Lung (tissue), 17 donors: ENCODE measurements at places on chromosomes 2 and 18.
A peak's percentile ranks its signal among the peaks of the same experiment; 100 is the strongest.

DNA sequence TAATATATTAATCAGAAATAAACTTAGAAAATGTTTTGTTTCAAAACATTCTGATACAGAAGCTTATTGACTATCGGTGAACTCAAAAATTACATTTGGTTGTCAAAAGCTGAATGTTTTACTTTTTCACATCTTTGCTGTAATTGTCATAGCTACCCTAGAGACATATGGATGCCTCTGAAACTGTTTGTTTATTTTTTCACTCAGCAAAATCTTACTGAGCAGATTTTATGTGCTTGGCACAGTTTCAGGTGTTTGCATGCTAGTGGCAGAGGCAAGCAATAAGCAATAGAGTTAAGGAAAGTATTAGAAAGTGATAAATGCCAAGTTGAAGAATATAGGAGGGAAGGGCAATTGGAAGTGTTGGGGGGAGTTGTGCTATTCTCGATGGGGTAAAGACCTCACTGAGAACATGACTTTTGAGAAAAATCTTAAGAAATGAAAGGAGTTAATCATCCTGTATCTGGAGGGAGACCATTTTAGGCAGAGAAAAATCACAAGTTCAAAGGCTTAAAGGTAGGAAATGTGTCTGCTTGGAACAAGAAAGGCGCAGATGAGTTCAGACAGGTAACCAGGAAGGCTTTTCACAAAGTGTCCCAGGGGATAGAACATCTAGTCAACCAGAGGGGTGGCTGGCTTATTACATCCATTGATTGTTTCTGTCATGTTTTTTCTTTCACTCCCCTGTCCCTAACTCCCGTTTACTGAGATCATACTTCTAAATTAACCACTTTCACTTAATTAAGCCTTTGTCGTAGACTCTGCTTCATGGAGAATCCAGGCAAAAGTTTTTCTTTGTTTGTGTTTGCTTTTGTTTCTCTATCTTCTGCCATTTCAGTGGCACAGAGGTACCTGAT is 27.2 kb upstream of the COBLL1 start:
- no peak for DNase-seq

GRCh38 chr2:14231391-14231898 is 401.1 kb upstream of the LRATD1 start:
- no peak for DNase-seq

GRCh38 chr2:118817469-118817868 is 30.0 kb downstream of the EN1 start:
- DNase-seq = no peak

- no peak for DNase-seq
These were observed 493.3 kb upstream of the GCFC2 start for GRCh38 chr2:76204048-76204447.

DNA sequence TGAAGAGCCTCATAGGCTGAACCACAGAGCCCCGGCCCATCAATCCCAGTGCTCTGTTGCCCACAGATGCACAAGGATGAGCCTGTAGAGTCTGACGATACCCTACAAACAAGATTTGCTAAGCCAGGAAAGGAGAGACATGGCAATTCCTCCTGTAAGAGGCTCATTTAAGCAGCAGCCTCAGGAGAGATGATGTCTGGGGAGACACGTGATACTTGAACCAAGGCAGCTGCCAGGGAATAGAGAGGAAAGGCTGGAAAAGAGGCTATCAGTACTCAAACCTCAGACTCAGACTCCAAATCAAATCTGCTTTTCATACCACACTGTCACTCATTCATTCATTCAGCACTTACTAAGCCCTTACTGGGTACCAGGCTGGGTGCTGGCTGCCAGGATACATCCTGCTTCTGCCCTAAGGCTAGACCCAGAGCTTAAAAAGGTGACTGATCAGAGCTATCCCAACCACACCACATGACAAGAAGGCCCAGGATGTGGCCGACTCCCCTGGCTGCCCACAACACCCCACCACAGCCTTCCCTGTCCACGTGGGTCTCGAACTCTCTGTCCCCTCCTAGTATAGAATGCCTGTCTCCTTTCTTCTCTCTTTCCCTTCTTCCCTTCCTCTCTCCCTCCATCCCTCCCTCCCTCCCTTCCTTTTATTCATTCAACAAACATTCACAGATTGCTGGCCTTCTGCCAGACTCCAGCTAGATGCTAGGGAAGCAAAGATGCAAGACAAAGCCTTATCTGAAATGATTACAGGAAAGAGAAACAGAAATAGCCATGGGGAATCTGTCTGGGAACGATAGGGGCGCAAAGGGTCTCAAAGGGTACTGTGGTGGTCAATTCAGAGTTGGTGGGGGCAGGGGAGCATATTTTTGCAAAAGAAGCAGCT is 23.4 kb upstream of the KCNK3 start:
- DNase-seq = peak; percentile 72

DNA sequence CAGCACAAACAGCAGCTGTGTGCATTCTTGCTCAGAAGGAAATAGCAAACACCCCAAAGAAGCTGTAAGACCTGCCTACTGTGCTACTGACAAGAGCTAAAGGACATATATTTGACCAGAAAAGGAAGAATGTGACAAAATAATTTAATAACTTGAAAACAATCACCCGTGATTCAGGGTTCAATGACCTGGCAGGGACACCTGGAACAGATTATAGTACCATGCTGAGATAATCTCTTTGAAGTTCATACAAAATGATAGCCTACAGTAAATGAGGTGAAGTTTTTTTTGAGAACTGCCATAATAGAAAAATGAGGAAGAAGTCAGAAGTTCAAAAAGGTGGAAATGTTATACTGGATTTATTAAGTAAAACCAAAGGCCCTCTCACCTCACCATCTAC is 324.8 kb upstream of the GULP1 start:
- DNase-seq = no peak

- no peak for DNase-seq
These were observed 482.3 kb downstream of the TNS1 start for GRCh38 chr2:217520356-217521010.

DNA sequence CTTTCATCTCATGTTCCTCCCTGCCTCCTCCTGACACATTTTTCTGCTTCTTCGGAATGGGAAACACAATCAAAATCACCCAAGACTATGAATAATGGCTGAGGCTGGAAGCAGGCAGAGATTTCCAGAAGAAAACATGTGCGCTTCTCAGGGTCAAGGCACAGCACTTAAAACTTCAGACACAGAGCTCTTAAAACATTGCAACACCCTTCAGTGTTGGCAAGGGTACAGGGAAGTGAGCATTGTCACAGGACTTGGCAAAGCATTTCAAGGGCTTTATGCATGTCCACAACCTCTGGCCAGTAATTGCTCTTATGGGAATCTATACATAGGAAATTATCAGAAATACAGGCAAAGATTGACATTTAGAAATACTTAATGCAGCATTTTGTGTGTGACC is 477.6 kb upstream of the KLHL29 start:
- no peak for DNase-seq

- peak; percentile 93 for DNase-seq
These were observed at the start of gene RNF149 for GRCh38 chr2:101308432-101309210. RNF149 (minus strand) TSS chr2:101308701; CDS start chr2:101308588, 113 bp downstream.

- no peak for DNase-seq
These were observed 180.2 kb downstream of the OSR1 start for GRCh38 chr2:19178175-19178574.

- DNase-seq = no peak
These were observed 57.7 kb upstream of the LRP1B start for GRCh38 chr2:142188562-142188961.

DNA sequence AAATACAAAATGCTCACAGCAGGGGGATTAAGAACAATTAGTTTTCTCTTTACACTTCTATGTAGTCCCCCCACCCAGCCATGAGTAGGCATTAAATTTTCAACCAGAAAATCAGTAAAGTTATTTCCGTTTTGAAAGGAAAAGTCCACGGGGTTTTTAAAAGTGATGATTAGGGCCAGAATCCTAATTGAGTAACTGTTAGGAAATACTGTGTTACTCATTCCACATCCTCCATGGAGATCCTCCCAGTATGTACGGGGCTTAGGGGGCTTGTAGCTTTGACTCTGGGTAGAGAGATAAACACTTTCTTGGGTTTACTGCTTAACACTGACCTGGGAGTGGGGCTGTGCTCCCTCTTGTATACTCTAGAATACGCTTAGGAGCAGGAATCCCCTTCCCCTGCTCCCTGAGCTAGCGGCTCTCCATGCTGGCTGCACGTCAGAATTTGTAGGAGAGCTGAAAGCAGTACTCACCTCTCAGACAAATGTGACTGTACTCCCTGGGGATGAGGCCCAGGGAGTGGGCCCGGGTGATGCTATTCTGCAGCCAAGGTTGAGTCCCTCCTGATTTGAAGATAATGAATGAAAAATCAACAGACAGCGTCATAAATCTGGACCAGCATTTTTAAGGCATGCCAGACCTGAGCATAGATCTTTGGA is 100.5 kb downstream of the SLC4A3 start:
- DNase-seq = no peak

- peak; percentile 88 for DNase-seq
These were observed 71.1 kb upstream of the MAP4K3 start for GRCh38 chr2:39508198-39508597.

GRCh38 chr2:38966678-38967077 is 77.0 kb downstream of the ARHGEF33 start:
- DNase-seq = no peak

DNA sequence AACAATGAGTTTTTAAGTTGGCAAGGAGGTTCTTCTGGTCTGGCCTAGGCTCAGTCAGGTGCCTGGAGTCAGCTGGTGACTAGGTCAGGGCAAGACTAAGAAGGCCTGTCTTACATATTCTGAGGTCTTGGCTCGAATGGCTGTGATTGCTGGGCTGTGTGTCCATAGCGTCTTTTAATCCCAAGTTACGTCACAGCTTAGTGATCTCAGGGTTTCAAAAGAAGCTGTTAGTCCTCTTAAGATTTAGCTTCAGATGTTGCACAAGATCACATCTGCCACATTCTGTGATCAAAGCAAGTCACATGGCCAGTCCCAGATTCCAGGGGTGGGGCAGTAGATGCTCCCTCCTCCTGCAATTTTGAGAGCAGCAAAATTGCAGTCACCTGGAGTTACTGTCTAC is 61.3 kb downstream of the PKP4 start:
- DNase-seq = peak; percentile 25

DNA sequence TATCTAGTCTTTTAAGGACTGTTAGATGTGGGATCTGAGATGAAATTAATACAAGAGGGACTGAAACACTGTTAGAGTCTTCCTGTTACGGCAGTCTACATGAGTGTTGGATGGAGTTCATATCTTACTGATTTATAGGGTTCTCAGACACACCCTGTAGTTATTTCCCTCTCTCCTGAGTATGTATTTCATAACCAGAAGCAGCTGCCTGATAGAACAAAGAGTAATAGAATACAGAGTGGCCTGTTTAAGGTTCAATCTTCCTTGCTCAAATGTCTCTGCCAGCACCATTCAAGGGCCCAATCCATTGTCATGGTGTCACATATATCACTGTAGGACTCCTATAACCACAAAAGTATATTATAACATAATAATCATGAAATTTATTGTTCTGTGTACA is 1229.1 kb upstream of the ACVR2A start:
- no peak for DNase-seq

DNA sequence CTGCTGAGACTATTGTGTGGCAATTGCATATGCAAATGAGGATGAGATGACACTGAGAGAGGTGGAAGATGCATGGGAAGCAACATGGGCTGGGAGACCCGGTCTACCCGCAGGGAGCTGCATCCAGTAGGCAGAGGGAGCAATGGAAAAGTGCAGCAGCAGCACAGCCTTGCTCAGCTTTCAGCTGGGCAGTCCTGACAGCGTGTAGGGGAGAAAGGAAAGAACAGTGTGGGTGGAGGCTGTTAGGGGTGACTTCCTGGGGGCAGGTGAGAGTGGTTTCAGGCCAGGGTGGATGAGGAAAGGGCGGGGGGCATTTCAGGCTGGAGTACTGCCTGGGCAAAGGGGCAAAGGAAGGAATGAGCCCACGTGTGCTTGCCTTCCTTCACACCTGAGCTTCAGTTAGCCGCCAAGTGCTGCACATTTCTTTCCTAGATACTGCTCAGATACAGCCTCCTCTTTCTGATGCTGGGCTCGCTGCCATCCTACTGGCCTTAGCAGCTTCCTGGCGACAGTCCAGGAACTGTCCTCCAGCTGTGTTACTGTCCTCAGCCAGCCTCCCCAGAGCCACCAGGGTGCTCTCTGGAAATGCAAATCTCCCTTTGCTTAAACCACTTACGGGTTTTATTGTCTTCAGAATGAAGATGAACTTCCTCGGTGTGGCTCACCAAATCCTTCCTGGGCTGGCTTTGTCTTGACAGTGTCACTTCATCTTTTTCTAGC is 276.3 kb downstream of the TSN start:
- DNase-seq = peak; percentile 70

GRCh38 chr2:3313781-3314375 is 63.7 kb downstream of the EIPR1 start:
- DNase-seq = peak; percentile 42

GRCh38 chr2:240134956-240135520 is 1.1 kb downstream of the COPS9 start:
- no peak for DNase-seq

DNA sequence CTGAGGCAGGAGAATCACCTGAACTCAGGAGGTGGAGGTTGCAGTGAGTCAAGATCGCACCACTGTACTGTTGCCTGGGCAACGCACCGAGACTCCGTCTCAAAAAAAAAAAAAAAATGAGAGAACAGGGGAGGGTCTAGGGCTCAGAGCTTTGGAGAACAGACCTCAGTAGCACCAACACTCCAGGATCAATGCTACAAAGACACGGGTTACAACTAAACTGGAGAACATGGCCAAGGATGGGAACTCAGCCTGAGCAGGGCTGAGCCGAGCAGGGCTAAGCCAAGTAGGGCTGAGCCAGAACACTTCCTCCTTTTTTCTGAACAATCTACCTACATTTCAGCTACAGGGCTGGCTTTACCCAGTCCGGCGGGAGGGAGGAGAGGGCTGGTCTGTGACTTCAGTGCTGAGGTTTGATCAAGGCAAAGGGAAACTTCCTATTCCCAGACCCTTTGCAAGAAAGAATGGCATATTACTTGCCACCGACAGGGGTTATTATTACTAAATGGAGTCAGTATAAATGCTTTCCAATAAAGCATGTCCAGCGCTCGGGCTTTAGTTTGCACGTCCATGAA is 2.9 kb upstream of the CASP8 start:
- DNase-seq = peak; percentile 16

- peak; percentile 71 for DNase-seq
These were observed 116.1 kb downstream of the SPTBN1 start for GRCh38 chr2:54572262-54572635.

GRCh38 chr18:75108579-75109318 is 100.2 kb downstream of the PTGR3 start:
- DNase-seq = no peak

DNA sequence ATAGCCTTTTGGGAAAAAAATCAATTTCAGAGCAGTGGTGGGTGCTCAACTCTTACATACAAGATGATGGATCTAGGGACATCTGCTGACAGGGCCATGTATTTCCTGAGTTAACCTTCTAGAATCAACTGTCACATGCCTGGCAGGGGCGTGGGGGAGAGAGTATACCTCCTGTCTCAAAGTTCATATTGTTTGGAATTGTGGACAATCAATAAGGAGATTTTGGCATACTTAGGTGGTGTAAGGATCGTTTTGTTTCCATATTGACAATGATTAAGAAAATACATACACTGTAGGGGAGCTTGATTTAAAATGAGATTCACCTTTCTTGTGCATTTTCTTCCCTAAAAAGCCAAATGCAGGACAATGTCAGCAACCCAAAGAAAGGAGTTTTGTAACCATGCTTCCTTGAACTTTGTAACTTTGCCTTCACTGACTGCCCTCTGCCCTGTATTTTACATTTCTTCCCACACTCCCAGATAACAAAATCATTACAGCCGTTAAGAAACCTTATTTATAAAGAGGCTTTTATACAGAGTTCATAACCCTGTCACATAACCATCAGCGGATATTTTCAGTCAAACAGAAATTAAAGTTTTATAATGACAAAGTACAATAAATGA is 88.4 kb downstream of the MEP1B start:
- no peak for DNase-seq
